ENCODE measurements at places on chromosomes 1 and 21.
A peak's percentile ranks its signal among the peaks of the same experiment; 100 is the strongest.

DNA sequence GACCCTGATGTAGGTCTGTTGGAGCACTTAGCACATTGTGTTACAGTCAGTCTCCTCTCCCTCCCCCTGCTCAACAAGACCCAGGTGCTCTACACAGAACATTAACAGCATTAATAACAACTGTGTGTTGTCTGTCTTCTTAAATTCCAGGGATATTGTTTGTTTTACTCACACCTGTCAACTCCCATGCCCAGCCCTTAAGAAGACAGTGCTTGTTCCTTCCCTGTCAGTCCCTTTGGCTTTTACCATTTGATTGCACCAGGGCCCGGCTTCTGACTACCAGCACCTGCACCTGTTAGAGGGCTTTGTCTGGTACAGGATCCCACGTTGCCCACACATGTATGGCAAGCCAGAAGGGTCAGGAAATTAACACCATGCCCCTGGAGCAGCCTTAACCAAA is 11.7 kb downstream of the RIMKLA start:
- DNase-seq, result no peak

DNA sequence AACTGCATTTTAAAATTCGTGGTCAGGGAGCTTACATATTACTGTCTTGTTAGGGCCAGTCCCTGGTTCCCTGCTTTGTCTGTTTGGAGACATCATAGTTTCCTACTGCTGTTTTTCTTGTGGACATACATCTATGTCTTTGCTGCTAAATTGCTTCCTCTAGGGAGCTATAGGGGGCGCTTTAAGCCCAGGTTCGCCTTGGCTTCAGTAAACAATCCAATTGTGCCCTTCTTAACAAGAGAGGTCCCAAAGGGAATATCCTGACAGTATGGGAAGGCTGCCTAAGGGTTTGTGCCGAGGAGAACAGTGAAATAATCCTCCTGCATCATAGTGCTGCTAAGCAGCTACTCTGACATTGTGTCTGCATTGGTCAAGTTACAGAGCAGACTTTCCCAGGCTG is 112.5 kb downstream of the USH2A start:
- DNase-seq, result no peak

DNA sequence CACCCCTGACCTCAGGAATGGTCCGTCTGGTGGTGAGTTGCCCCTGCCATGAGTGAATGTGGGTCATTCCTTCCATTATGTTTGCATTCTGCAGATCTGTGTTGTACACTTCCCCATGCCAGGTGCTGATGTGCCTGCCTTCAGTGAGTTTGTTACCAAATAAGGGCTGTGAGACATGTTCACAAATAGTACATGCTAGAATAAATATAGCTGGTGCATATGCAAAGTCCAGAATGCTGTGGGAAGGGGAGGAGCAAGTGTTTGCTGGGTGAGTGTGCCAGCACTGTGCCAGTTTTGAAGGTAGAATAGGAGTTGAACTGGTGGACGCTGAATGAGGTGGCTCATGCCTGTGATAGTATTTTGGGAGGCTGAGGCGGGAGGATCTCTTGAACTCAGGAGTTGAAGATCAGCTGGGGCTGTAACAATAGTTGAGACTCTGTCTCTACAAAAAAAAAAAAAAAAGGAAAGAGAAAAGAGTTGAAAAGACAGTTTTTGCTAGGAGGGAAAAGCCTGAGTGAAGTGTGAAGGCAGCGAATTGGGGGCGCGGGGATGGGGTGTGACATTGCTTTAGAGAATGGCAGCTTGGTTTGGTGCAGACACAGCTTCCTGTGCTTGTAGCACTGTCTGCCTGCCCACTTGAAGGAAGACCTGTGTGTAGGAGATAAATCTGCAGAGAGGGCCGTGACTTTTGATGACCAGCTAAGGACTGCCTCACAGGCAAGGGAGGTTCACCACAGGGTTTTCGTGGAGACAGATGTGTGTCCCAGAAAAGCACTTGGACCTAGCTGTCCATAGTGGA is 61.1 kb downstream of the LGR6 start:
- no peak for DNase-seq

GRCh38 chr1:173422456-173422976 is 54.6 kb upstream of the PRDX6 start:
- no peak for DNase-seq

DNA sequence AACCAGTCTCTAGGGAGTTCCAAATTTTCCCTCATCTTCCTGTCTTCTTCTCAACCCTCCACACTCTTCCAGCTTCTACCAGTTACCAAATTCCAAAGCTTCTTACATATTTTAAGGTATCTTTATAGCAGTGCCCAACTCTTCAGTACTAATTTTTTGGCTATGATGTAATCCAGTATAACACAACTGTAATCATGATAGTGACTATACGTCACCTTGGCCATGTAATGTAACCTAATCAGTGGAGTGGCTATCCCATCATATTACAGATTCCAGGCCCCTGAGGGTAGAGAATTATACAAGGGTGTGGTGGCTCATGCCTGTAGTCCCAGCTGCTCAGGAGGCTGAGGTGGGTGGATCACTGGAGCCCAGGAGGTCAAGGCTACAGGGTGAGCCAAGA is 143.2 kb downstream of the CLEC20A start:
- peak; percentile 18 for DNase-seq

- no peak for DNase-seq
Observed at GRCh38 chr1:160807738-160808137, 11.8 kb downstream of the LY9 start.

DNA sequence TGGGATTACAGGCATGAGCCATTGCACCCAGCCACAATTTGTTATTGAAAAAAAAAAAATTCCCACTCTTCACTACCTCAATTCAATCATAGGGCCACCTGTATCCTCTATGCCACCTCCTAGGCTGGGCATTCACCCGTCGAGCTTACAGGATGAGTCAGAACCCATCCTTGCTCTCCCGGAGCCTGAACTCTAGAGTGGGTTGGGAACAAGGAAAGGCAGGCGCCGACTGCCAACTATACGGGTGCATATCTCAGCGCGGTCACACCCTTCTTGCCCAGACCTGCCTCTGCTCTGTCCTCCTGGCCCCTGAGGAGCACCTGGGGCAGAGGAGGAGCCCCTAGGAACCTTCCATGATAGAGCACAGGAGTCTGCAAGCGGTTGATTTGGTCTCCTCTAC is 21.4 kb upstream of the LBR start:
- DNase-seq, result peak; percentile 98

- DNase-seq, result no peak
Observed at GRCh38 chr1:229146647-229147046, 124.3 kb upstream of the RAB4A start.

- DNase-seq, result no peak
Observed at GRCh38 chr1:94846308-94846707, 26.2 kb downstream of the SLC44A3 start.

- peak; percentile 6 for DNase-seq
Observed at GRCh38 chr1:56396581-56396980, 182.8 kb downstream of the PLPP3 start.

DNA sequence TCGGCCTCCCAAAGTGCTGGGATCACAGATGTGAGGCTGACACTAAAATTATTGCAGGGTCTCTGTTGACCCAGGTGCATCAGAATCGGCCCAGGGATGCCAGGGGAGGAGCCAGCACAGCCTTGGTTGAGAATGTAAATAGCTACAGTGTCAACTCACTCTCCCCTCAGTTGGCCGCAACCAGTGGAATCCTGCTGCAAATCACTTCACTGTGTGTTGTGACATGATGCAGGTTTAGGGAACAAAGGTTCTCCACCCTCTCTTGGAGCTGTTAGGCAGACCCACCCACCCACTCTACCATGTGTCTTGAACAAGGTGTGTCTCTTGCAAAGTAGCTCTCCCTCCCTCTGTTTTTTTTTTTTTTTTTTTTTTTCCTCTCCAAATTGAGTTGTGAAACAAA is 60.5 kb upstream of the SOD1 start:
- no peak for DNase-seq

GRCh38 chr1:22711591-22712501 is 1.2 kb downstream of the EPHB2 start:
- DNase-seq, result no peak

DNA sequence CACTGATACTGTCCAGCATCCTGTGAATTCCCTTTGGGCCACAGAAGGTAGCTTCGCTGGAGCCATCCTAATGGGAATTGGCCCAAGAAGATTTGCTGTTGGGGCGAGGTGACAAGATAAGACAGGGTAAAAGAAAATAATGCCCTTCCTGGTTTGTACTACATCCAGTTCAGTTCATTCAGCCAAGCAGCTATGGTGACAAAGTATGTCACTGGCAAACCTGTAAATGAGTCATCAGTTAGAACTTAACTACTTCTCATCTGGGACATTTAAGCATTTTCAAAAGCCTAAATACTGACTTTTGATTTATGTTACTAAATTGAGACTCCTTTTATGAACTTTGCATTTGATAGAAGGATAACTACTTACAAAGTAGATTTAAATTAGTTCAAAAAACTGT is 54.2 kb downstream of the WDR64 start:
- no peak for DNase-seq
